ENCODE measurements at places on chromosomes 13 and 19. TPM values are rescaled to one million over a fixed set of nuclear protein-coding genes. Genes with fewer than 3 reads are reported as not detected.

DNA sequence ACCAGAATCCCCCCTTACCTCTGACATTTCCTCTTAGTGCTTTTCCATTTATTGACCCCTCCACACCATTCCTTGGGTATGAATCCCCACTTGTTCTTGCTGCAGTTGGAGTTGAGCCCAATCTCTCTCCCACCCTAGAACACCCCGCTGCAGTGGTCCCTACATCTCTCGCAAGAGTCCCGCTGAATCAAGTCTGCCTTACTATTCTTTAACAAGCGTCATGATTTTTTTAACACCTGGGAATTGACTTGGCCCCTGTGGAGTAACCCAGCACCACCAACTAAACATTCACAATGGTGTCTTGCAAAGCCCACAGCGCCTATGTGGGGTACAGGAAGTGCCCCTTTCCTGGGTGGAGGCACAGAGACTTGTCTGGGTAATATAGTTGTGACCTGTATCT lies 13.2 kb upstream of the ZNF599 start:
- no peak overlapping the region for H3K27ac ChIP-seq
- no peak overlapping the region for H3K4me3 ChIP-seq
- no peaks in the 10 kb centered on the region for H3K27me3 ChIP-seq
- H3K36me3 ChIP-seq = no peaks in the 10 kb centered on the region
- no peaks in the 10 kb centered on the region for H3K4me1 ChIP-seq

- H3K36me3 ChIP-seq = no peaks in the 10 kb centered on the region
- no peak for DNase-seq
- H3K4me1 ChIP-seq = no peaks in the 10 kb centered on the region
- no peak overlapping the region for H3K4me3 ChIP-seq
Measured at GRCh38 chr13:34863360-34864135, 78.5 kb upstream of the NBEA start.

- H3K27ac ChIP-seq = no peak overlapping the region
- DNase-seq = no peak
- H3K4me3 ChIP-seq = no peak overlapping the region
- H3K27me3 ChIP-seq = no peaks in the 10 kb centered on the region
- no peaks in the 10 kb centered on the region for H3K4me1 ChIP-seq
Measured at GRCh38 chr19:23784274-23784673, 25.6 kb upstream of the ZNF681 start.

- no peak overlapping the region for H3K27ac ChIP-seq
- peak; percentile 61 for DNase-seq
- H3K4me3 ChIP-seq = no peak overlapping the region
- H3K27me3 ChIP-seq = no peaks in the 10 kb centered on the region
- H3K36me3 ChIP-seq = peaks cover 36% of the 10 kb centered on the region
Measured at GRCh38 chr19:18839465-18840287, 7.9 kb downstream of the UPF1 start.

DNA sequence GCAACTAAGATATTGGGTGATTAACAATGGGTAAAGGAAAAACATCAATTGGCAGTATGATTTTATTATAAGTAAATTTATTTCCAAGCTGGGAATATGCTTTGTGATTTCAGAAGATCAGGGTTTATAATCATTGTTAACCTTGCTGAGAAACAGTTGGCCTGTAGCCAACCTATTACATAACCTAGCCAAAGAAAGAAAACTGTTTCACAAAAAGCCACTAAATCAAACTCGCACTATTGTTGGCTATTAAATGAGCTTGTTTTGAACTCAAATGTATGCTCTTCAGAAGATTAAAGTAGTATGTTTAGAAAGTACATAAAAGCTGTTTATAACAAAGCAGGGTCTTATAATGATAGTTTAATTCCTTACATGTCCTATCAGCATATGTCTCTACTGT lies 151.7 kb downstream of the LHFPL6 start:
- H3K36me3 ChIP-seq = no peaks in the 10 kb centered on the region
- H3K4me3 ChIP-seq = no peak overlapping the region
- peaks cover 38% of the 10 kb centered on the region for H3K4me1 ChIP-seq
- no peak for DNase-seq

GRCh38 chr13:48155848-48156247 lies 60.9 kb upstream of the MED4 start:
- no peaks in the 10 kb centered on the region for H3K36me3 ChIP-seq
- peak overlapping the region; percentile 27 for H3K27ac ChIP-seq
- H3K27me3 ChIP-seq = no peaks in the 10 kb centered on the region
- H3K4me1 ChIP-seq = peaks cover 10% of the 10 kb centered on the region

- H3K27ac ChIP-seq = no peak overlapping the region
- peaks cover 8% of the 10 kb centered on the region for H3K4me1 ChIP-seq
- no peak for DNase-seq
- peaks cover 100% of the 10 kb centered on the region for H3K36me3 ChIP-seq
Measured at GRCh38 chr19:18859676-18860301, 28.0 kb downstream of the UPF1 start.

GRCh38 chr13:65834897-65835296 lies 1395.2 kb downstream of the PCDH9 start:
- no peak for DNase-seq
- no peaks in the 10 kb centered on the region for H3K27me3 ChIP-seq

DNA sequence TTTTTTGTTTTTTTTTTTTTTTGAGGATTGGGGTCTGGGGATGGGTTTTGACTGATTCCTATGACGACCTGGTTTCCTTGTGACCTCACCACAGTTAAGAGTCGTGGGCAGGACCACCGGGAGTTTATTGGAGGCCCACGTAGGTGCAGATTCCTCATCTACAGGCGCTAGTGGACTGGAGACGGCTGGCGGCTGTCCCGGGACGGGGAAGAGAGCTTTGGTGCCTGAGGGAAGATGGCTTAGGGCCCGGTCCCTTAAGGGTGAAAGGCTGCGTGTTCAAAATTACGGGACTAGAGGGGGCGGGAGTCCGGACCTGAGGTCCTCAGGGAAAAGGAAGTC lies 682 bp upstream of the TEAD2 start:
- peak overlapping the region; percentile 82 for H3K4me3 ChIP-seq
- peak; percentile 80 for DNase-seq
- peaks cover 17% of the 10 kb centered on the region for H3K36me3 ChIP-seq
- H3K4me1 ChIP-seq = peaks cover 16% of the 10 kb centered on the region
- peak overlapping the region; percentile 94 for H3K27ac ChIP-seq
- peaks cover 33% of the 10 kb centered on the region for H3K27me3 ChIP-seq

DNA sequence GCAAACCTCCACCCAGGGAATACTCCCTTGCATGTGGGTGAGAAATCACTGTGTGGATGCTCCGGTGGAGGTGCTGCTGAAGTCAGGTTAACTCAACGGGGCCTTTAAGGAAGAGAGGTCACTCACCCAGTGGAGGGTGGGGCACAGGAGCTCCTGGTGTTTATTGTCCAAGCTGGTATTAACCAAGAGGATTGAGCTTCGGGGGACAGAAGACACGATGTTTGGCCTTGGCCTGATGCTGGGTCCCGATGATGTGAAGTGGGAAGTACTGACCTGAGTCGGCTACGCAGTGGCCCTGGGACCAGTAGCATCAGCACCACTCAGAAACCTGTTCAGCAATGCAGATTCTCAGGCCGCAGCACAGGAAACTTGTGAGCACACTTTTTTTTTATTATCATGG lies 85.7 kb upstream of the WASF3 start:
- no peaks in the 10 kb centered on the region for H3K4me1 ChIP-seq
- H3K36me3 ChIP-seq = no peaks in the 10 kb centered on the region
- no peaks in the 10 kb centered on the region for H3K27me3 ChIP-seq

GRCh38 chr19:4794971-4795370 lies 3.4 kb downstream of the FEM1A start:
- no peak overlapping the region for H3K27ac ChIP-seq
- H3K4me3 ChIP-seq = no peak overlapping the region
- H3K36me3 ChIP-seq = peaks cover 35% of the 10 kb centered on the region
- DNase-seq = no peak

DNA sequence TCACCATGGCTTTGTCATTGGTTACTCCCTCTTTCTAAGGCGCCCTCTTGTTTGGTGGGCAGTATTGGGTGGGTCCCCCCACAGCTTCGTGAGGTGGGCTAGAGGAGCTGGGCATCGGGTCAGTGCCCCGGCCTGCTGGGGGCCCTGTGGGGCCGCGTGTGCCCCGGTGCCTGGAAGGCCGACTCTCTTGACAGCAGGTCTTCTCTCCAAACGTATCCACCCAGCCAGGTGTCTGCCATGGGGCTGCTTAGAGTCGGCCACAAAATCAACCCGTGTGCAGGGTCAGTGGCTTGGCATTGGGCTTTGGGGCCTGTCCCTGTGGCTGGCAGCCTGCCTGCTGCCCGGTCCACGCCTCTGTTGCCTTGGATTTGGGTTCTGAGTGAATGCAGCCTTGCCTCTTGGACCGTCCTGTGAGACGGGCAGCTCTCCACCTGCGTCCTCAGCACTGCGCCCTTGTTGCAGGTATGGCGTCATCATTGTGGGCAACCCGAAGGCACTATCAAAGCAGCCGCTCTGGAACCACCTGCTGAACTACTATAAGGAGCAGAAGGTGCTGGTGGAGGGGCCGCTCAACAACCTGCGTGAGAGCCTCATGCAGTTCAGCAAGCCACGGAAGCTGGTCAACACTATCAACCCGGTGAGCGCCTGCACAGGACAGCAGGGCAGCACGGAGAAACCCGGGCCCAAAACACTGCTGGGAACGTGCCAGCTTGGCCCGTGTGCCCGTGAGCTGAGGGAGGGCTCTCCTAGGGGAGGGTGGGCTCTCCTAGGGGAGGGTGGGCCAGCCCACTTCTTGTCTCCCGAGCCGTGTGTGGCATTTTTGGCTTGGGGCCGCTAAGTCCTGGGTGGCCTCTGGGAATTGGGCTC lies 31.4 kb downstream of the UPF1 start:
- H3K4me3 ChIP-seq = no peak overlapping the region
- DNase-seq = no peak
- no peaks in the 10 kb centered on the region for H3K27me3 ChIP-seq
- H3K4me1 ChIP-seq = peaks cover 16% of the 10 kb centered on the region

- H3K4me1 ChIP-seq = no peaks in the 10 kb centered on the region
- no peak for DNase-seq
- no peaks in the 10 kb centered on the region for H3K36me3 ChIP-seq
- H3K27ac ChIP-seq = no peak overlapping the region
- H3K27me3 ChIP-seq = no peaks in the 10 kb centered on the region
Measured at GRCh38 chr19:29016353-29016752, 196.6 kb downstream of the UQCRFS1 start.

- DNase-seq = no peak
- peak overlapping the region; percentile 88 for H3K27ac ChIP-seq
- H3K27me3 ChIP-seq = no peaks in the 10 kb centered on the region
- H3K4me1 ChIP-seq = peaks cover 47% of the 10 kb centered on the region
- H3K36me3 ChIP-seq = peaks cover 42% of the 10 kb centered on the region
Measured at GRCh38 chr19:1094655-1094977, 559 bp downstream of the POLR2E start.

DNA sequence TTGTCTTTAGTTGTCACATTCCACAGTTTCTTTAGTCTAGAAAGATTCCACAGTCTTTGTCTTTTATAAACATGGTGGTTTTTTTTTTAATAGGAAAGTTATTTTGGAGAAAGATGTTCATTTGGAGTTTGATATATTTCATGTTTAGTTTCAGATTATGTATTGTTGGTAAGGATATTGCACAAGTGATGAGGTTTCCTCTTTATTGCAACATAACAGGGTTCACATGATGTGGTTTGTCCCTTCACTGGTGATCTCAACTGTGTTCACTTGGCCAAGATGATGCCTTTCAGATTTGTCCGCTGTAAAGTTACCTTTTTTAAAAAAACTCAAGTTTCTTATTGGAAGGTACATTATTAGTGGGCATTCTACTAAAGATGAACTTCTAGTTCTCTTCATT lies 3.2 kb downstream of the ZNF230 start:
- no peak overlapping the region for H3K27ac ChIP-seq
- no peak for DNase-seq
- no peaks in the 10 kb centered on the region for H3K27me3 ChIP-seq
- H3K36me3 ChIP-seq = peaks cover 53% of the 10 kb centered on the region

DOCK6 gene
- total RNA-seq = 243 TPM

C19orf85 gene
- not detected for total RNA-seq

C19orf67 gene
- not detected for total RNA-seq

NLRP4 gene
- total RNA-seq = not detected

ZNF544 gene
- total RNA-seq = 60.7 TPM

ZNF701 gene
- 28.1 TPM for total RNA-seq

NLRP7 gene
- total RNA-seq = not detected

GNG7 gene
- total RNA-seq = 0.58 TPM
